ENCODE measurements at places on chromosomes 7 and 10.

DNA sequence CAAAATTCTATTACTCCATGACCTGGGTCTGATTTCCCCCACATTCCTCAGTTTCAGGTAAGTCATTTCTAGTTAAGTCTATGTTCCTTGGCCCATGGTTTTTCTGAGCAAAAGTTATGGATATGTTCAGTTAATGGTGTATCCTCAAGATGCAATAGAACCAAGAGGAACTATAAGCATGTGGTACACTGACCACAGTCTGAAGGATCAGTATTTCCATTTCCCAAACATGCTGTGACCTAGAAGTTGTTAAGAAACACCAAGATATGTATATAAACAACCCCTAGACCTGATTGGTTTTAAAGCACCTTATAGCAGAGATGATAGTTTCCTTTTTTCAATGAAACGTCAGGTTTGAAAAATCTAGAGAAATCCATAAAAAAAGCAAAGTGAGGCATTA lies 94.2 kb upstream of the ABCB5 start:
- no peak for DNase-seq

GRCh38 chr7:16260236-16260728 lies 161.1 kb downstream of the CRPPA start:
- DNase-seq, result no peak

DNA sequence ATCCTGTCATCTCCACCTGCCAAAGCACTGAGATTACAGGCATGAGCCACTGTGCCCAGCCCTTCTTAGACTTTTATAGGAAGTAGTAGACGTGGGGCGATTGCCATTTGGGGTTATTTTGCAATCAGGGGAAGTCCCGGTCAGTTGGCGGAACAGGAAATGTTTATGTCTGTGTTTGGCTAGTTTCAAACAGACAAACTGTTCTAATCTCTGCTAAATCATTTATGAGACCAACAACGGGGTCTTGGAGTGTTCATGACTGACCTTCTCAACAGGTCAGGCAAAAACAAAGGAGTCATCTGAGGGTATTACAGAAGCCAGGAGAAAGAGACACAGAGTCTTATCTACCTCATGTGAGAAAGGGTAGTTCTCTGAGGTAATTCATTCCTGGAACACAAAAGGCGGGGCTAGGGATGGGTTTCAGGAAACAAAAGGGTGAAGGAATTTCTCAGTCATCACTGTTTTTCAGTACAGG lies 6.6 kb upstream of the TPK1 start:
- DNase-seq, result peak; percentile 24

DNA sequence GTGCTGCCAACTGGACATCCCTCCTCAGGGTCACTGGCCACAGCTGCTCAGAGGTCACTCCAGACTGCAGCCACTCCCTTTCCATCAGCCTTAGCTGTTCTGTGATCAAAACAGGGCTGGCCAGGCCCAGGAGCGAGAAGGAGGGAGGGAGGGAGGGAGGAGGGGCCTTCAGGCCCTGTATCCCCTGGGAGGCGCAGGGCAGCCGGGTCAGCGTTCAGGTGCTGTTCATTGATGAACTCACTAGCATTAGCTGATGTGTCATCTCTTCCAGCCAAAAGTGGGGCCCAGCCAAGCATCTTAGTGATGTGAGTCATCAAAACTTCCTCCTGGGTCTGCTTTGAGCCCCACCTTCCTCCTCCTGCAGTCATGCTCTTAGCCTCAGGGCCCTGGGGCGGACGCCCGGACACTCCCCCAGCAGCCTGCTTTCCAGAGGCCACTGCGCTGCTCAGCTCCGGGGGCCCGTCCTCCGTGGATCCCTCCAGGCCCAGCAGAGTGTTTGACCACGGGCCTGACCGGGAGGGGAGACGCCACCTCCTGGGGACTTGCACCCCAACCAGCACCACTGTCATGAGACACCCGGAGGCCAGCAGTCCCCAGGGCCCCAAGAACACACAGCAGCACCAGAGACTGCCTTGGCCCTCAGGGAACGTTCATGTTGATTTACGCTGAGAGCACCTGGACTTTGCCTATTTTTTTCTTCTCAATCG lies 149.2 kb downstream of the PRKAG2 start:
- peak; percentile 98 for DNase-seq

GRCh38 chr10:117184821-117185220 lies 12.5 kb upstream of the KCNK18 start:
- peak; percentile 46 for DNase-seq

Measured in mammary epithelial cell (primary cell).